ENCODE measurements at places on chromosomes 1 and 21.

- no peak for DNase-seq
Measured at GRCh38 chr1:21904454-21904703, 32.7 kb downstream of the HSPG2 start.

- no peak for DNase-seq
Measured at GRCh38 chr1:167934426-167935215, 1.9 kb upstream of the DCAF6 start.

DNA sequence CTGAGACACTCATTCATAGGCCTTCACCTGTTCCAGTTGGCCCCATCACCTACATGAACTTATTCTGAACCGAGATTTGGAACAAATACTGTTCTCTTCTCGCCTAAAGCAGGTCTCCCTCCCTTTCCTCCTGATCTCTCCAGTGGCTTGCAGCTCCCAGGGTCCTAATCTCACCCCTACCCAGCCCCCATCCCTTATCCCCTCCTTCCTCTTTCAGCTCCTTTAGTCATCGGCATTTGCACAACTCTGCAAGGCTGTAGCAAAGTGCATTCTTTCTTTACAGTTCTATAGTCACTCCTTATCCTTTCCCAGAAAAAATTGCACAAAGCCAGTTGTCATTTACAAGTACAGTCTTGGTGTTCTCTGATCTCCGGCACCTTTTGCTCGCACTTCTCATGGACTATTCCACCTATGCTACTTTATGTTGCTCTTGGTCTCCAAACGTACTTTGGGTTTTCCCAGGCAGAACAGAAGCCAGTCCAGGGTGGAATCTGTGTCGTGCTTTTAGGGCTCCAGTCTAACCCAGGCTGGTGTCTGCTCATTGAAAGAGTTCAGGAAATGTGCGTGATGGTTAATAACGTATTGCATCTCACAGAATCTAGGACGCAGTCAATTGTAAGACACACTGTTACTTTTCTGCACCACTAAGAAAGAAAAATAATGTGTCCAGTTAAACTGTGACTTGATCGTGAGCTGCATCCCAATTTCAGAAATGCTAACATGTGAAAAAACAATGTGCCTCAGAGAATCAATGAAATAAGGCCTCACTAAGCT is 965 bp downstream of the ABCA4 start:
- DNase-seq, result no peak

DNA sequence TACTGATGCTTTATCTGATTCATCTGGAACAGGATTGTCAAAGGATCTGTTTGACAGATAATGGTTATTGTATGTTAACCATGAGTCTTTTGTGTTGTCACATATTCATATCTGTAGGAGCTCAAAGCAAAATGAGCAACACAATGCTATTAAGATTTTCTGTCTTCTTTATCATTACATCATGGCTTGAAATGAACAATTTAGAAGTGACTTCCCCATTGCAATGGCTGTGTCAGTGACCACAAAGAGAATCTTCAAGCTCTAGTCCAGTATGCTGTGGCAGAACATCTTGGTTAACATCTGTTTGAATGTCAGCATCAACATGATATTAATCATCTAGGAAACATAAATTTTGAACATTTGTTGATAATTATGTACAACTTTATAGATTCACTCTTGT is 1148.5 kb downstream of the PLA2G4A start:
- DNase-seq, result no peak

- DNase-seq, result no peak
Measured at GRCh38 chr1:45385302-45385701, 45.1 kb upstream of the MUTYH start.

DNA sequence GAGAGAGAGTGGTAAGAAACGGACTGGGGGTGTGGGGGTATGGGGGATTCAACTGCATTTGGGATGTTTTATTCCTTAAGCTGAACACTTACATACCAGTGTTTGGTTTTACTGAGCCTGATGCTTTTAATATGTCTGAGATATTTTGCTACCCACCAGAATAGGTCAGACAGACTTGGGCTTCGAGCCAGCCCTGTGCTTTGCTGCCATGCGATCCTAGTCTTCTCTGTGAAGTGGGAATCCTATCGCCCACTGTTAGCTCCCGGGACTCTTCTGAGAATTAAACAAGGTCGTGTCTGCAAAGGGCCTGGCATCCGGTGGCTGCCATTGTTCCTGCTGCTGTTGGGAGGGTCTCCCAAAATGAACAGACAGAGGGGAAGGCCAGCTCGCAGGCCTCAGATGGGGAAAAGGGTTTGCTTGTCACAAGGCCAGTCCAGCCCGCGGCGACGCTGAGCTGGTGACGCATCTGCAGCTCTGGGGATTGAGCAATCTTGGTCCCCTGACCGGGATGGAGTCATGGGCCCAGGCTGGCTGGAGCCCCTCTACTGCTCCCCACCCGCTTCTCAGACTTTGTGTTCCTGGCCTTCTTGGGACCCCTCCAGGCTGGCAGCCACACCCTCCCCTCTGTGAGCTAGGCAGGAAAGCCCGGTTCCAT is 26.9 kb upstream of the ECE1 start:
- DNase-seq, result no peak
